ENCODE measurements at places on chromosomes 2 and 18.

GRCh38 chr2:84393829-84394228, 65.3 kb downstream of the SUCLG1 start:
- DNase-seq: no peak

DNA sequence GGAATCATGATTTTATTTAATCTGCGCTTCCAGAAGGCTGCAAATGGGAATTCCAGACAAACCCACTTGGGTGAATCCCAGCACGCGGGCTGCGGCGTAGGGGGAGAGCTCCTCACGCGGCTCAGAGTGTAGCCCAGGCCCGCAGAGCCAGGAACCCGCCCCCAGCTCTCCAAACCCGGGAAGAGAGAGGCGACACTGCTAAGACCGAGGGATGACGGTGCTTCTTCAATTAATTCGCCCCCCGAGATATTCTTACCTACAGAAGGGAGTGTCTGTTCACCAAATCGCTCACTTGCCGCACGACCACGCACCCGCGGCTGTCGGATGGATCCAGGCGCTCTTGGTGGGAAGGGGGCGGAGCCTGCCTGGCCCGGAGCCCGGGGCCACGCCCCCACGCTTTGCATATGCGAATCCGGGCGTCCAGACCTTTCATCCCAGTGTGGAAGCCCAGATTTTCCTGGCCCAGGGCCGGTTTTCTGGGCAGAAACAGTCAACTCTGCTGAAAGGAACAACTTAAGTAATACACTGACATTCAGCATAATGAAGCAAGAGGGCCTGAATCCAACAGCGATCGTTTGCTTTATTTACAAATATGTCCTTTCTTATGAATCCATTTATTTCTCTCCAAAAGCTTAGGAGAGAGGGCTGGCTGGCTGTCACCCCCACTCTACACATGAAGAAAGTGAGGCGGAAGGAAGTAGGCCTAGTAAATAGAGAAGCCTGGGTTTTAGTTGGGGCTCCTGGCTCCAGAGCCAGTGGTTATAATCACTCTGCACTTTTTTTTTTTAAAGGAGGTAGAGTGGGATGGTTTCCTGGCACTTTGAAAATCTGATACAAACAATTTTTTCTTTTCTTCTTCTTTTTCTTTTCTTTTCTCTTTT, at the start of gene SLC19A3:
SLC19A3 (minus strand) TSS at position 342 of the 881 bp plus-strand sequence. CDS start 15,710 bp downstream, outside the sequence.
- DNase-seq: no peak

GRCh38 chr2:76019128-76019527, 308.4 kb upstream of the GCFC2 start:
- no peak for DNase-seq

- DNase-seq: no peak
Measured at GRCh38 chr2:60486551-60486950, 66.9 kb downstream of the BCL11A start.

DNA sequence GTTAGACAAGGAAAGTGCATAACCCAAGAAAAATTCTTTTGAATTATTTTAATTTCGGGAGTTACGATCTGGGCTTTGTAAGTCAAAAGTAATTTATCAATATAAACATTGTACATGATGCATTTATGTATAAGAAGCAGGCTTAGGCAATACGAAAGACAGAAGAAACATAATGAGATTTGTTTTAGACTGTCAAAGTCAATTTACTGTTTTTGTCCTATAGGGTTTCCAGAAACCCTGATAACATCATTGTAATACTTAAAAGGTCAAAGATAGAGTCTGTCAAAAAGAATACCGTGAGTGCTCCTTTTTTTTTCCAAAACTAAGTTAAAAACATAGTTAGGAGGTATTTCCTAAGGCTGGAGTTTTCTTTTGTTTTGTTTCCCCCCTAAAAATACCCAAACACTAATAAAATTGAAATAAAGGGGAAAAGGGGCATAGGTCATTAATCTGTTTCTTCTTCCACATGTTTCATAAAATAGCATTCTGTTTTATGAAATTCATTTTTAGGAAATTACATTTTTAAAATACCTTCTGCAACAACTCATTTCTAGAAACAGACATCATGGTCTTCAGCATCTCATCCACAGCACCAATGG, 16.1 kb downstream of the C1D start:
- DNase-seq: no peak

- no peak for DNase-seq
Measured at GRCh38 chr2:113273027-113273551, 5.6 kb downstream of the PAX8 start.

DNA sequence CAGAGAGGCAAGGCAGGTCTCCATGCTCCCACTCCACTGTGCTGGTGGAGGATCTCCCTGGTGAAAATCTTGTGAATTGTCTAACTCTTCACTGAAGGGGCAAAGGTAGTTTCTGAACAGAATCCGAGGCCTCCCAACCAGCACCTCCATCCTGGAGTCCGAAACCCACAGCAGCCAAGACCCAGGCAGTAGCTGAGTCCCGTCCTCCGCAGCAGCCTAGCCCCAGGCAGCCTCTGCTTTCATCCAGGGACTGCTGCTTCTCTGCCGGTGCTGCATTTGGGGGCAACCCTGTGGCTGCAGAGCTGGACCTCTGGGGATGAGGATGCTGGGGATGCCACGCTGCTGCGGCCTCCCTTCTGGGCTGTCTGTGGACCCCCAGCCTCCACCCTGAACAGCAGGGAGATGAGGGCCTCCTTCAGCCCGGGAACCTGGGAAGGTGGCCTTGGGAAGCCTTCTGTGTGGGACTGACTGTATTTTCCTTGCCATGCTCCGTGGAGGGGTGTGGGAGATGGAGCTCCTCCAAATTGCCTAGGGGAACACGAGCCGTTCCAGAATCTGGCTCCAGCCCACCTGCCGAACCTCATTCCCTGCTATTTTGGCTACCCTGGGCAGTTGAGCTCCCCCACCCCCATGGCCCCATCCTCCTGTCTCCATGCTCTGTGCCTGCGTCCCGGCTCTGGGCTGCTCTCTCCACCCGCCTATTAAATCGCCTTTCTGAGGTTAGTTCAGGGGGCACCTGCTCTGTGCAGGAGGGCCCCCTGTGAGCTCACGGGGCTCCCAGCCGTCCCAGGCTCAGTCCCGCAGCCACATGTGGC, 48.2 kb downstream of the GREB1 start:
- DNase-seq: no peak

GRCh38 chr2:168854651-168855050, 35.6 kb downstream of the SPC25 start:
- no peak for DNase-seq

DNA sequence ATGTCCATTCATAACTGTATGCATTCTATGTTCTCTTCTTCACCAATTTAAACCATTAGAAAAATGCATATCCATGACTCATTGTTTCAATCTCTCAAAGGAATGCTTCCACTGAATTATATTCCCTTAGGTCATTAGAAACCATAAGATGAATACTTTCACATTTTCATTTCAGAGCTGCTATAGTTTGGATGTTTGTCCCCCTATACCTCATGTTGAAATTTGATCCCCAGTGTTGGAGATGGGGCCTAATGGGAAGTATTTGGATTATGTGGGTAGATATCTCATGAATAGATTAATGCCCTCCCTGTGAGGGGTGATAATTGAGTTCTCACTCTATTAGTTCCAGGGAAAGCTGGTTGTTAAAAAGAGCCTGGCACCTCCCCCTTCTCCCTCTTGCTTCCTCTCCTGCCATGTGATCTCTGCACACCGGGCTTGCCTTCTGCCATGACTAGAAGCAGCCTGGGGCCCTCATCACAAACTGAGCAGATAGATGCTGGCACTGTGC, 35.7 kb downstream of the THUMPD2 start:
- DNase-seq: no peak

DNA sequence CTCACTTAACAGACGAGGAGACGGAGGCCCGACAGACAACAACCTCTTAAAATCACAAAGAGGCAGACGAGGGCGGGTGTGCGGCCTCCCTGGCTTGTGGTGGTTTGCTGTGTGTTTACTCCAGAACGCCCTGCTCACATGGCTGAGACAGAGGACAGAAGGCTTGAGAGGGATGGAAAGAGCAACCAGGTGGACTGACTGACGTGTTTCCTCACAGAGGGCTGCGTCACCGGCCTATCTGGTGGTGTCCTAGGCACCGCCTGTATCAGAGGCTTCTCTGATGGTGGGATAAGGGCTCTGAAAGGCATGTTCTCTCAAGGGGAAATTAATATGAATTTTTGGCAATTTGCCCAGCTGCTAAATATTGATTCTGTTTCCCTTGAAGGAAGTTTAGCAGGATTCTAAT, 47.0 kb upstream of the RALBP1 start:
- no peak for DNase-seq

DNA sequence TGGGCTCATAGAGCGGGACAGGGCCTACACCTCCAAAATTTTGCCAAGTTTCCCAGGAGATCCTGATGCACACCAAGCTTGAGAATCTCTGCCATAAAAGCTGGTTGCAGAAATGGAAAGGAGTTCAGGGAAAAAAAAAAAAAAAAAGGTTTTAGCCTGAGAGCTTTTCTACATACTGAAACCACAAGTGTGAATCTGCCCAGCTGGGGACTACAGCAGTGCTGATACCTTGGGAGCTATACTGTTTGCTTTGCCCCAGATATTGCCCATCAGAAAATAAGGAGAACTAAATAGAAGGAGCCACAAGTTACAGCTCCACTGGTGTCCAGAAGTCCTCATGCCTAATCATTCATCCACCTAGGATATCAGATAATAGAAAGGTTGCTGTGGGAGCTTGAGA, 38.4 kb upstream of the NCKAP5 start:
- no peak for DNase-seq

- DNase-seq: no peak
Measured at GRCh38 chr2:875687-876615, 74.7 kb upstream of the SNTG2 start.

- DNase-seq: no peak
Measured at GRCh38 chr2:227031379-227031778, 132.6 kb downstream of the COL4A4 start.

DNA sequence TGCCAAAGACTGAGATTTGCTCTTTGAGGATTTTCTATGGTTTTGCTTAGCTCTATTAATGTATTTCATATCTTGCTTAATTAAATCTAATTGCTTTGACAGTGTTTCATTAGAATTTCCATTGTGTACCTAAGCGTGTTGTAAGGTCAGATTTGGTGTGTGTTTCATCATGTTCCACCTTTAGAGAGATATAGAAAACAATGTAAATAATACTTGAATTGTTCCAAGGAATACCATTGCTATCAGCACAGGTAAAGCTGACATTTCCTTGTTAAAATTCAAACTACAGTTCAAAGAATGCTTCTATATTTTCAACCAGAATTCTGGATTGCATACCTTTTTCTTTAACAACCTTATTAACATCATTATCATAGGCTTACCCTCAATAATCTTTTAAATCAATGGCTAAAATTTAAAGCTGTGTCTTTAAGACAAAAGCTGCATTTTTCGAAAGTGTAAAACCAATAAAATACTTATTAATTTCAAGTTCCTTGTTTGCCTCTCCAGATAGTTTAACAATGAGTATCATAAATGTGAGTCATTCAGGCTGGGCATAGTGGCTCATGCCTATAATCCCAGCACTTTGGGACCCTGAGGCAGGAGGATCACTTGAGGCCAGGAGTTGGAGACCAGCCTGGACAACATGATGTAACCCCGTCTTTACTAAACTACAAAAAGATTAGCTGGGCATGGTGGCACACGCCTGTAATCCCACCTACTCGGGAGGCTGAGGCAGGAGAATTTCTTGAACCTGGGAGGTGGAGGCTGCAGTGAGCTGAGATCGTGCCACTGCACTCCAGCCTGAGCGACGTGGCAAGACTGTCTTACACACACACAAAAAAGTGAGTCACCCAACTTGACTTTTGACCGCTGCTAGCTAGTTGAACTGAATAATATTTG, 188.0 kb upstream of the PKDCC start:
- DNase-seq: no peak

DNA sequence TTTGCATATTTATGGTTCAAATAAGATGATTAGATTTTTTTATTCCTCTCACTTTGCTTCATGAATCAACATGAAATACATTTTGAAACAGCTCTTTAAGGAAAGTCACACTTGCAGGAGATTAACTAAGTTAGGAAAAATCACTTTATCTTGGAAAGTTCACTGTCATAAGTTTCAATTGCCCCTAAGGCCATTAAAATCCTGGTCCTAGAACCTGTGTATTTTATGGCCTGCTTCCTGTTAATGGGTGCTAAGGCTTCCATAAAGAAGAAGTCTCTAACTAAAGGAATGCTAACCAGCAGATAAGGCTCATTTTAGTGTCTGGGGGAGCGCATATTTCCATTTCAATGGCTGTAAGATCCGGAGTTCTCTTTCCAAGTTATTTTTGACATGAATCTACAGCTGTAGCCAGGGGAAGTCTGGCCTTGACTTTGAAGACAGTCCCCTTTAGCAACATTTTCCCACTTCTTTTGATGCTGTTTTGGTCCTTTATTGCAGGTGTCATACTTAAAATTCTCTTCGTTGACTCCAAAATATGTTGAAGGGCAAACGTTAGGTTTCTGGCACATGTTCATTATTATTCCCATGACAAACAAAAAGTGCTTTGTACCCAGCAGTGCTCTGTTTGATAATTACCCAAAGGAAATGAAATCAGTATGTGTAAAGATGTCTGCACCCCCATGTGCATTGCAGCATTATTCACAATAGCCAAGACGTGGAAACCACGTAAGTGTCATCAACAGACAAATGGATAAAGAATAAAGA, 34.4 kb upstream of the SH3BP4 start:
- DNase-seq: no peak

- DNase-seq: no peak
Measured at GRCh38 chr2:164784376-164784775, 57.2 kb downstream of the COBLL1 start.

DNA sequence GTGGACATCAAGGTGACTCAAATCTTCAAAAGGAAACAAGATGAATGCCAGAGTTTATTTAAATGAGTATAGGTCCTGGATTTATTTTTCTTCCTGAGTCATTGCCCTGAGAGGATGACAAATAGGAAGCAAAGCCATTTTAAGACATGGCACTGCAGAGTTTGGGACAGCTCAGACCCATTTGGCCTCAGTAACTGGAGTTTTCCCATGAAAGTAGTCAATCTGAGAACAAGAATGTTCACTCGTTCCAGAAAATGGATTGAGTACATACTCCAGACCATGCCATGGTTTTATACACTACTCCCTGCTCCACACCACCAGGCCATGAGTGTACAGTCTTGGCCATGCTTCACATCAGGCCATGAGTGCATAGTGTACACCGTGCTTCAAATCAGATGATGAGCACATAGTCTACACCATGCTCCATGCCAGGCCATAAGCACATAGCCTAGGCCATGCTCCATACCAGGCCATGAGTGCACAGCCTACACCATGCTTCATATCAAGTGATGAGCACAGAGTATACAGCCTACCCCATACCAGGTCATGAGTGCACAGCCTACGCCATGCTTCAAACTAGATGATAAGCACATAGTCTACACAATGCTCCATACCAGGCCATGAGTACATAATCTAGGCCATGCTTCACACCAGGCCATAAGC, 202.4 kb downstream of the FBXO15 start:
- no peak for DNase-seq

- no peak for DNase-seq
Measured at GRCh38 chr2:222837643-222838056, 23.2 kb upstream of the ACSL3 start.

DNA sequence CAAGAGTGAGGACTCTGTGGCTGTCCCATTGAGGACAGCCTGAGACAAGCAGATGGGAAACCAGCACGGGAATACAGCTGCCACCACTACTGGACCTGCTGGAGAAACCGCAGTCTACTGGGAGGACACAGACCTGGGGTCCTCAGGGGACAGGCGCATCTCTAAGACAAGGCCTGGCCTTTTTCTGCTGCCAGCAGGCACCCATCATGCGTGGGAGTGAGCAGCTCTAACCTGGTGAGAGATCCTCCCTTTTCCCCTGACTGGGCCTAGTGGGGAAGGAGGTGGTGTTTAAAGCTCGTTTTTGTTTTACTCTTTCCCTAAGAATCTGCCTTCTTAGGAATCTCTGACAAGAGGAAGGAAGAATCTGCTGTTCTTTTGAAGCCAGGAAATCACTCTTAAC, 36.6 kb downstream of the CYRIA start:
- DNase-seq: no peak
